ENCODE measurements at places on chromosomes 5 and 9.

DNA sequence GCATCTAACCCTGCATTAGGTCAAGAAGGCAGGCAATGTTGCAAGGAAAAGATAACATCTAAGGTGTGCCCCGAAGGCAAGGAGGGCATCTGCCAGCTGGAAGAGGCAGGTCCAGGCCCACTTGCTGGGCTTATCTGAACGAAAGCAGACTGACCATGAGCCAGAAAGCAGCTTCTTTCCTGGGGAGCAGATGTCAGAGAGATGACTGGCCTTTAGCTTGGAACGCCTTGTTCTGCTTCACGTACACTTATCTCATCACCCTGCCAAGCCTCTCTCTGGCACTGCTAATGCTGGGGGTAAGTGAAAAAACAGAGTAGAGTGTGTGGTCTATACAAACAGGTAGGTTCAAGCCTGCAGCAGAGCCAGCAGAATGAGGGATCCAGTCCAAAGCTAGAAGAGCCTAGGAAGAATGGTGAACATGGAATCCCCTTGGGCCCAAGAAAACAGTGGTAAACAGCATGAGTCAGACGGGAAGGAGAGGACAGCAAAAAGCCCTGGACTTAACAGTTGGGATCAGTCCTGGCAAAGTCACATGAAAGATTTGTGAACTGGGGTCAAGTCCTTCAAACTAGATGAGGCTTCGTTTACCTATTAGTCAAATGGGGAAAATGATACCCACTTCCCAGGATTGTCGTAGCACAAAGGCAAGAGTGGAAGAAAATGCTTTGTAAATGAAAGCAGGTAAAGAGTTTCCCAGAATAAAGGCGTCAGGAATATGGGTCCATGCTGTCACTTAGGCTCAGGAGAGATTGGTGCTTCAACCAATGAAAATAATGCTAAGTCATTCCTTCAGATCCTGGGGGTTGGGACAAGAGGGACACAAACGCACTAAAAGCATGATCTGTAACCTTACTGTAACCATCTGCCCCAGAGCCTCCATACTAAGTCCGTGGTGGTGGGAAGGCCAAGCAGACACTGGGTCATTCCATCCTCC, 200.9 kb downstream of the SLIT3 start:
- DNase-seq: no peak

- no peak for DNase-seq
Measured at GRCh38 chr5:90557391-90557790, 1.2 kb upstream of the ADGRV1 start.

DNA sequence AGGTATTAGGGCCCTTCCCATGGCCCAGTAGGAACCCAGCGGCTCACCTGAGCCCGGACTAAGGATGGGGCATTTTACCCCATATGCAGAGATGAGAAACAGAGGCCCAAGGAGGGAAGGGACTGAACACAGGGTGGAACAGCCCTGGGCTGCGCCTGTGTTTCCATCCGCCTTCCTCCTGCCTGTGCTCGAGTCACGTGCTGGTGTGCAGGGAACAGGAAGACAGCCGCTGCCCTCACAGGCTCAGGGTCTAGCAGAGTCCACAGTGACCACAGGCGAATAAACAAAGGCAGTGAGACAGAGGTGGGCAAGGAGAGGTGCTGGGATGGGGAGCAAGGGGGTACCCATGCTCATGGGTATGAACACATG, 129.4 kb downstream of the C9orf50 start:
- no peak for DNase-seq

DNA sequence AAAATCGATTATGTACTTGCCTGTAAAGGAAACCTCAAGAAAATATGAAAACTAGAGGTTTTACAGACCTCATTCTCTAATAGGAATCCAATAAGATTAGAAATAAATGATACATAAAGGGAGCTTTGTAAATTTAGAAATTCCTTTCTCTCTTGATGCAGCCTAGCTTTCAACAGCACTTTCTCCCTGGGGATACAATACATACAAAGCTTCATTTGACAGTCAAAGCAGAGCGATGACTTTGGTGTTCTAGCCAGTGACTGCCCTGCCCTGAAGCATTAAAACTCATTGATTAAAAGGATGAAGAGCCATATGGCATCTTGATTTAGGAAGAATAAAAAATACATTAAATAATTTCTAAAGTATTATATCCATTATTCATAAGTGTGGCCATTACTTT, 46.3 kb upstream of the GLIS3 start:
- DNase-seq: no peak
